SIG-M5 (cell line): ENCODE measurements at places on chromosomes 3 and 15.

- no peak for DNase-seq
Measured at GRCh38 chr3:172268868-172269267, 179.4 kb downstream of the GHSR start.

- no peak for DNase-seq
Measured at GRCh38 chr3:186105543-186105942, 3.3 kb downstream of the ETV5 start.

DNA sequence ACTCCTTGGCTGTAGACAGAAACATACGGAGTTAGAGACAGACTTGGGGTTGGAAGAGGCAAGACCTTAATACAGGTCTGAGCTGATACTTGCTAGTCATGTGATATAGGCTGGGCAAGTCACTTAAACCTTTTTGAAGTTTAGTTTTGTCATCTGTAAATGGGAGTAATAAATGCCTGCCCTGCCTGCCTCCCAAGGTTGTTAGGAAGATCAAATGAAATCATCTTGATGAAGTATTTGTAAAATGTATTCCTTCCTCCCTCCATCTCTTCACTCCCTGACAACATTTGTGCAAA is 2.9 kb downstream of the PXK start:
- DNase-seq, result no peak

GRCh38 chr3:41489231-41489630 is 289.9 kb downstream of the CTNNB1 start:
- DNase-seq, result no peak

GRCh38 chr15:40085266-40085665 is 23.4 kb downstream of the BMF start:
- no peak for DNase-seq

- no peak for DNase-seq
Measured at GRCh38 chr3:42569593-42570142, 12.1 kb downstream of the SEC22C start.

- no peak for DNase-seq
Measured at GRCh38 chr3:84904212-84904611, 54.6 kb upstream of the CADM2 start.

- no peak for DNase-seq
Measured at GRCh38 chr15:68421115-68421551, 10.8 kb downstream of the ITGA11 start.

DNA sequence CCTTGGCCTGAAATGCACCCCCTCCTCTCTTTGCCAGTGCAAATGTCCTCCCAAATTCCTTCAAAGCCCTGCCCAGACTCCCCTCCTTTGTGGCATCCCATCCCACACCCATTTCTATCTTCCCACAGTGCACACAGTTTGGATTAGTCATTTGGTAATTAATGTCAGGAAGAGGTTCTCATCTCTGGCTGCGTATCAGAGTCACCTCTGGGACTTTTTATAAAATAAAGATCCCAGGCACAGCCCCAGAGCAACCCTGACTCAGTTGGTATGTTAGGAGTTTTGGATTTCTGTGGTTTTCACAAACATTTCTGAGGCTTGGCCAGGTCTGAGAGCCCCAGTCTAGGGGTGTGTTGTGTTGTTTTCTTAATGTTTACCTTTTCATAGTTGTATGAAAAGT is 41.6 kb downstream of the C3orf20 start:
- DNase-seq, result no peak

DNA sequence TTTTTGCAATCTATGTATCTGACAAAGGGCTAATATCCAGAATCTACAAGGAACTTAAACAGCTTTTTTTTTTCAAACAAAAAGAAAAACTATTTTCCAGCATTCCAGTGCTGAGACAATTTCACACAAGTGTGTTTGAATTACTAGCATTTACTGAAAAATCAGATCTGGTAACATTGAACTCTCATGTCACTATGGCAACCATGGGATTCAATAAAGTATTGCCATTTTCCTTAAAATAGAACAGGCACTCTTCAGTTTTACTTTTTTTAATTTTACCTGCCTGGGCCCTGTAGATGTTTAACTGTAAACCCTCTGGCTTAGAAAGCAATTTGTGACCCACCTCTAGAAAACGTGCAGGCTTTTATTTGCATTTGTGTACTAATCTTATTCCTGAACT is 105.4 kb downstream of the MITF start:
- DNase-seq, result no peak

GRCh38 chr3:48715174-48715800 is 1.7 kb downstream of the IP6K2 start:
- DNase-seq, result no peak

DNA sequence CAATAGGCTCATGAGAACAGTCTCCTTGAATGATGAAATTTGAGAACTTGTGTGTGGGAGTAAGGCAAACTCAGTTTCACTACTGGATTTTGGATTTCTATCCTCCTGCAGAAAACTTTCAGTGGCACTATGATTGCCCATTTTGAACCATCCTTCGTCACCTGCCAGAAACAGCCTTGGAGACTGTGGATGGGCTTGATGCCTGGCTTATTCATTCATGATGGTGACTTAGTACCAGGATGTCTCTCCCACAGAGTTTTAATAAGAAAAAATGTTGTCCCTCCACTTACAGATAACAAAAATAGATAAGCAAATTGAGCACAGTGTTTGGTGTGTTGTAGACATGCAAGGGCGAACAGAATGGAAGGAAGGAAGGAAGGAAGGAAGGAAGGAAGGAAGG is 53.5 kb upstream of the CPNE4 start:
- no peak for DNase-seq

DNA sequence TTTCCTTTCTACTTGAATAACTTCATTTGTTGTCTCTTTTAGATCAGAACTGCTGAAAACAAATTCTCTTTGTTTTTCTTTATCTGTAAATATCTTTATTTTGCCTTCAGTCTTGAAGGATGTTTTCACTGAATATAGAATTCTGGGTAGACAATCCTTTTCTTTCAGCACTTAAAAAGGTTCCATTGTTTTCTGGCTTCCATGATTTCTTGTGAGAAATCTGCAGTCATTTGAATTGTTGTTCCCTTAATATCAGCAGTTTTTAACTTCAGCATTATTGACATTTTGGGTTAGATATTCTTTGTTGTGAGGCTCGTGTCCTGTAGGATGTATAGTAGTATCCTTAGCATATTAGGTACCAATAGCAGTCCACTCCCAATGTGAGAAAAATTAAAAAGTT is 65.8 kb downstream of the SV2B start:
- DNase-seq, result no peak

DNA sequence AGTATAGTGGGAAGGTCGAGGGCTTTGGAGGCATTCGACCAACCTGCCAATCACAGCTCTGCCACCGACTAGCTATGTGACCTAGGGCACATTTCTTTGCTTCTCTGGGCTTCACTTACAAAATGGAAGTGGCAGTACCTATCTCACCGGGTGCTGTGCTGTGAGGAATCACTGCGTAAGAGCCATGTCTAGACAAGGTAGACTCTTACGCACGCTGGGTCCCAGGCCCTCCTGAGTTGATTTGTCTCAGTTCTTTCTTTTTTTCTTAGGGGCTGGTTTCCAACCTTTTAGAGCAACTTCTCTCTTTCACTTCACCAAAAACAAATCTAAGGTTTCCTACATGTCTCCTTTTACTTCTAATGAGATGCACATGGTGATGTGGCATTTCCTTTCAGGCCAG is 18.8 kb downstream of the CA12 start:
- DNase-seq, result no peak

DNA sequence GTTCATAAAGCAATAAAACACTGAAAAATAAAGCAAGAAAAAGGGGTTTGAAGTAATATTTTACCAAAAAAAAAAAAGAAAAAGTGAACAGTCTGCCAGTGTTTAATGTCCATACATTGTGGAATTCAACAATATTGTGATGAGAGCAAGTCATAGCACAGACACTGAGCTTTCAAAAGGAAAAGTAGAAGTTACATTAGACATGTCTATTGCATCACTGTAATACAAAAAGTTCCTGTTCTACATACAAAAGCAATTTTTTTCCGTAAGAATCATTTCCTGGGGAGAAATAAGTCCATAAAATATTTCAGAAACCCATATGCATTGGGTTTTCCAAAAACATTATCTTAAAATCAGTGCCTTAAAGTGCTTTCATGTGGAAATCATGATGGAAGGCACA is 11.8 kb upstream of the HDC start:
- DNase-seq, result no peak

DNA sequence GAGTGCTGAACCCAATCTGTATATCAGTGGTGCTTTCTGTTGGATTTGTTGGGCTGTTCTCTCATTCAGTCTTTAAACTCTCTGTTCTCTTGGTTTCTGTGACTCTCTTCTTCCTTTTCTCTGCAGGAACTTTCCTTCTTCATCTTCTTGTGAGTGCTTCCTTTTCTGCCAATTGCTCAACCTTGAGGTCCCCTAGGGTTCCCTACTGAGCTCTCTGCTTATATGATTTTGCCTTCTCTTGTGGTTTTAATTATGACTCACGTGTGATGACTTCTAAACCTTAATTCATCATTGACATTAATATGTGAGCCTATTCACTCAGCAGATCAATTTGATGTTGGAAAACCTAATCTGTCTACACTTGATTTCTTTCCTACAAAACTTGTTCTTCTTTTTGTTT is 39.4 kb downstream of the MOBP start:
- DNase-seq, result no peak

DNA sequence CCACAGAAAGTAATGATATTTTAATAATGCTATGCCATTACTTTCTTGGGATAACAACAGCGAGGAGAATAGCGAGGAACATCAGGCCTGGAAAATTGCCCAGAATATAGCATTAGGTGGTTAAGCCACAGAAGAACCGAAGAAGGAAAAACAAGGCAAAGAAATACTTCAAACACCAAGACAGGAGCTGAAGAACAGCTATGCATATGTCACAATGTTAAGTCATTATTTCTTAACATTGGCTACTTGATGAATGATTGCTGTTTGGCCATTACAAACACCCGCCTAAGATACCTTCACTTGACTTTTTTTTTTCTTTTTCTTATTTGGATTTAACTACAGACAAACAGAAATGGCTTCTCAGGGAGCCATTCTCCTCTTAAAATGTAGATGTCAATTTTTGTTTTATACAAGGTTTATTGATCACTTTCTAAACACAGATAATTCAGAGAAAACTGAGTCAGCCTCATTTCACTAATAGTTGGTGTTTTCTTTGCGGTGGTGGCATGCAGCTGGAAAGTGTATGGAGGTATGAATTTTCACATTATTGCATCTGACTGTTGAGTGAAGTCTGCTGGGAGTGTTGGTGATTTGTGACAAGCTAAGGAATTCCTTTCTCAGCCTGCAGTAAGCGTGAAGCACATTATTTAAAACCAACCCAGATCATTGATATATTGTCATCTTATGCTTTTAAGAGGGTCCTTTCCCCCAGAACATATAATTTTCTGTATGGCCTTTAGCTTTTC is 705.7 kb upstream of the NR2F2 start:
- DNase-seq, result no peak

DNA sequence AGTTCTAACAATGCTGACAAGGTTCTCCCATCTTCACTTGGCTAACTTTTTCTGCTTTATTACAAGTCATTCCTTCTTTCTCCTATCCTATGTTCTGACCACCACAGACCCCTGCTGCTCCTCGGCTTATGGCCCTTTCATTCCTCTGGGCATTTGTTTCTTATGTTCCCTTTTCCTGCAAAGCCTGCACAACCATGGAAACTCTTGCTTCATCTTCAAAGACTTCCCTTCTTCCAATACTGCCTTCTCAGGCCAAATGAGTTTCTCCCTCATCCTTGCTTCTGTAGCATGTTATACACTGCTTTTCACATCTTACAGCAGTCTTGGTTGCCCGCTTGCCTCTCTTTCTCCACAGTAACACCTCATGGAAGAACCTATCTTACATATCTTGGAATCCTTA is 17.9 kb upstream of the ATOSA start:
- DNase-seq, result no peak

- DNase-seq, result no peak
Measured at GRCh38 chr3:45545476-45545875, 49.1 kb upstream of the LIMD1 start.

DNA sequence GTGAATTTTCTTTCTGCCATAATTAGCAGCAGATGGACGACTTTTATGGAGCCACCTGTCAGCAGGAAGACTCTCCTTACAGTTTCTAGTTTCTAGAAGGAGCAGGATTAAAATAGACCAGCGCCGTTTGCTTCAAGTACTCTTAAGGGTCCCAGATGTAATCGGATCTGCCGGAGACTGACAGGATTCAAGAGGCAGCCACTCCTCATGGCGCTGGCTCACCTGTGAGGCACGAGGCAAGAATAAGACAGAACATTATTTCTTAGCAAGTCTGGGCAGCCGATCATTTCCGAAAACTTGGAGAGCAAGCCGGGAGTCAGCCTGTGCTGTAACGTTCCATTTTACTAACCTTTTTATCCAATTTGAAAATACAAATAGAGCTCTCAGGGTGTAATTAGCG is 410.4 kb upstream of the RORA start:
- no peak for DNase-seq

- DNase-seq, result no peak
Measured at GRCh38 chr3:56919137-56919796, 117.5 kb upstream of the ARHGEF3 start.

DNA sequence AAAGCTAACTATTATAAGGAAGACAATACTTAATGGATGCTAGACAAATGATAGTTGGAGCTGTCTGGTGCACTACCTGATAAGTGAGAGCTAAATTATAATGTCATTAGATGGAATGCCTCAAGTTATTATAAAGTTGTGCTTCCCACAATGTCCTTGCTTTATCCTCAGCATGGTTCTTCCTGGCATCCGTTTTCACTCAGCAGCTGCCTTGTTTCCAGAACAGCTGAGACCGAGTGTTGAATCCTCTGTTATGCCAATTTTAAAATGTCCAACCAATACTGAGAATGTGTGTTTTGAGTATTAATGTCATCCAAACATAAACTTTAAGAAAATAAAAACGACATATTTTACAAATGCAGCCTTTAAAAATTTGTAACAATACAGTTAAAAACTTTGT is 286.7 kb upstream of the SOX2 start:
- no peak for DNase-seq

DNA sequence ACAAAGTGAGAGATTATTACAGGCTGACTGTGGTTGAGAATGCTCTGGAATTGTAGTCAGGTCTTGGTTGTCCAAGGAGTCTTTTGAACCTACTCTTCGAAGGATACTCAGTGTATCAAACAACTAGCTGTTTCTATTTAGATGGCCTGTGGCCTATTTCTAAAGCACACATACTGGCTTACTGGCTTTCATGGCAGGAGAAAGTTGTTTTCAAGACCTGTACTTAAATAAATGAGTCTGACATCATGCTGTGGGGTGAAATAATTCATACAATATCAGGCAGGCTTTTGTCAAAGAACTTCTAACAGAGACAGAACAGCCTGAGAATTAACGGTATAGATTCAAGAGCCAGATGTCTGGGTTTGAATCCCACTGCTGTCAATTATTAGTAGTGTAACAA is 316.7 kb upstream of the SEMA6D start:
- no peak for DNase-seq

- DNase-seq, result no peak
Measured at GRCh38 chr3:30639937-30640336, 33.5 kb downstream of the TGFBR2 start.

GRCh38 chr3:171770689-171771620 is 39.3 kb downstream of the PLD1 start:
- no peak for DNase-seq

DNA sequence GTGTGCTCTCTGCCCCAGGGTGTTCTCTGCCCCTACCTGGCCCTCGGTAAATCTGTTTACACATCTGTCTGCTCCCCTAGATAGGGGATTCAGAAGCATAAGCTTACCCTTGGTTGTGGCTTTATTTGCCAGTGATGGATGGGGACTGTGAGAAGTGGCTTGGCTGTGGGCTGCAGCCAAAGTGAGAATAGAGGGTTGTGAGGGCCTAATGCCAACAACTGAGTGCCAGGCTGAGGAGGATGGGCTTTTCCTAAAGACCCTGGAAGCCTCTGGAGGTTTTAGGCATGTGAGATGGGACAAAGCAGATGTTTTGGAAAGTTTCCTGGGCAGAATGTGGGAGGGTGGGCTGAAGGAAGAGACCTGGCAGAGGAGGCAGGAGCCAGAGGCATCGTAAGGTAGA is 15.4 kb upstream of the APEH start:
- no peak for DNase-seq
